ENCODE measurements at places on chromosomes 12 and 14. TPM values are rescaled to one million over a fixed set of nuclear protein-coding genes. Genes with fewer than 3 reads are reported as not detected.

The TBX5 gene
- not detected for total RNA-seq

The SERPINA6 gene
- total RNA-seq, result not detected

The KRT78 gene
- total RNA-seq, result not detected

The KIF26A gene
- 2.3 TPM for total RNA-seq

The CLEC4D gene
- total RNA-seq, result not detected

The ATP5MC2 gene
- 149 TPM for total RNA-seq

The KIF21A gene
- total RNA-seq, result 5.5 TPM

The B4GALNT1 gene
- 0.22 TPM for total RNA-seq

The PIANP gene
- total RNA-seq, result not detected

The FZD10 gene
- not detected for total RNA-seq

The CD163 gene
- not detected for total RNA-seq

The FLRT2 gene
- 21.3 TPM for total RNA-seq

The SEC23A gene
- 312 TPM for total RNA-seq

The RPS26 gene
- total RNA-seq, result 520 TPM

The BMAL2 gene
- 1.6 TPM for total RNA-seq

The TCL1B gene
- not detected for total RNA-seq

The GUCY2C gene
- total RNA-seq, result 0.11 TPM

The OR6C3 gene
- not detected for total RNA-seq

The IFI27 gene
- total RNA-seq, result 0.39 TPM

The CCDC184 gene
- not detected for total RNA-seq

The CCDC196 gene
- not detected for total RNA-seq

The DEGS2 gene
- total RNA-seq, result under 0.01 TPM

The XPOT gene
- 47.1 TPM for total RNA-seq

The IFT43 gene
- total RNA-seq, result 17.8 TPM

The SDR9C7 gene
- total RNA-seq, result not detected
